Type B pancreatic cell (in vitro differentiated cells): ENCODE measurements at places on chromosomes 7 and 10. TPM values are rescaled to one million over a fixed set of nuclear protein-coding genes. Genes with fewer than 3 reads are reported as not detected.

Gene INMT
- not detected in 2 replicates for total RNA-seq

Gene RTKN2
- 3.2 and 10.0 TPM in 2 replicates for total RNA-seq

Gene CALML5
- total RNA-seq, result not detected in 2 replicates

Gene RET
- 8.2 and 14.0 TPM in 2 replicates for total RNA-seq

Gene NOM1
- 22.3 and 26.9 TPM in 2 replicates for total RNA-seq

GRCh38 chr10:93516006-93516380 lies 19.6 kb downstream of the CEP55 start:
- no peak for DNase-seq

- no peak for DNase-seq
Measured at GRCh38 chr7:5670183-5670935, 111.1 kb downstream of the RNF216 start.
